Right lobe of liver (tissue), 6 donors: ENCODE measurements at places on chromosomes 5 and 9. TPM values are rescaled to one million over a fixed set of nuclear protein-coding genes. Genes with fewer than 3 reads are reported as not detected.

The SCGB3A1 gene
- 3.3 TPM for total RNA-seq

GRCh38 chr5:77832938-77833337, 56.8 kb upstream of the TBCA start:
- no peaks in the 10 kb centered on the region for H3K36me3 ChIP-seq
- no peak for DNase-seq
- no peaks in the 10 kb centered on the region for H3K27me3 ChIP-seq
- H3K4me1 ChIP-seq: no peaks in the 10 kb centered on the region

DNA sequence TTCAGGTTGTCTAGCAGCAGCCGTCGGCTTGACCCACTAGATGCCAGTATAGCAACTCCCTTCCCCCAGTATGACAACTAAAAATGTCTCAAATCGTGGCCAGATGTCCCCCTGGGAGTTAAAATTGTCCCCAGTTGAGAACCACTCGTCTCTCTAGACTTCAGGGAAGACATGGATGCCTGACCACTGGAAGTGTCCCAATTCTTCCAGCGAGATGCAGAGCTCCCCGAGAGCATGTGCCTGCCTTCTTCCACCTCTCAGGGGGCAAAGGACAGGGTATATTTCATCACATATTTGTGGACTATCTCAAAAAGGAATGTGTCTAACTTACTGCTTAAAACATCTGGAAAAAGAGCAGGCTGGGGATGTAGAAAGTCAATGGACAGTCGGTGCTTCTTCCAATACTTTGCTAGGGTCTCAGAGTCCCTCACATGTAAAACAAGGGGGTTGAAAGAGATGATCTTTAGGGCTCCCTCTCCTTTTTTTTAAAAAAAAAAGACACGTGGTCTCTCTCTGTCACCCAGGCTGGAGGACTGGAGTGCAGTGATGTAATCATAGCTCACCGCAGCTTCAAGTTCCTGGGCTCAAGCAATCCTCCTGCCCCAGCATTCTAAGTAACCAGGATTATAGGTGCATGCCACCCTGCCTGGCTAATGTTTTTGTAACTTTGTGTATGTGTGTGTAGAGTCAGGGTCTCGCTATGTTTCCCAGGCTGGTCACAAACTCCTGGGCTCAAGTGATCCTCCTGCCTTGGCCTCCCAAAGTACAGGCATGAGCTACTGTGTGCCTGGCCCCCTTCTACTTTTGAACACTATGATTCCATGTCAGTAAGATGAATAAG, 190.6 kb downstream of the DAB2IP start:
- H3K36me3 ChIP-seq: no peaks in the 10 kb centered on the region
- H3K27me3 ChIP-seq: no peaks in the 10 kb centered on the region
- DNase-seq: peak; percentile 9
- no peak overlapping the region for H3K27ac ChIP-seq
- no peaks in the 10 kb centered on the region for H3K4me1 ChIP-seq

- no peak for DNase-seq
- H3K27ac ChIP-seq: no peak overlapping the region
- no peaks in the 10 kb centered on the region for H3K36me3 ChIP-seq
- H3K27me3 ChIP-seq: no peaks in the 10 kb centered on the region
Measured at GRCh38 chr5:10214041-10214440, 35.6 kb downstream of the ATPSCKMT start.

DNA sequence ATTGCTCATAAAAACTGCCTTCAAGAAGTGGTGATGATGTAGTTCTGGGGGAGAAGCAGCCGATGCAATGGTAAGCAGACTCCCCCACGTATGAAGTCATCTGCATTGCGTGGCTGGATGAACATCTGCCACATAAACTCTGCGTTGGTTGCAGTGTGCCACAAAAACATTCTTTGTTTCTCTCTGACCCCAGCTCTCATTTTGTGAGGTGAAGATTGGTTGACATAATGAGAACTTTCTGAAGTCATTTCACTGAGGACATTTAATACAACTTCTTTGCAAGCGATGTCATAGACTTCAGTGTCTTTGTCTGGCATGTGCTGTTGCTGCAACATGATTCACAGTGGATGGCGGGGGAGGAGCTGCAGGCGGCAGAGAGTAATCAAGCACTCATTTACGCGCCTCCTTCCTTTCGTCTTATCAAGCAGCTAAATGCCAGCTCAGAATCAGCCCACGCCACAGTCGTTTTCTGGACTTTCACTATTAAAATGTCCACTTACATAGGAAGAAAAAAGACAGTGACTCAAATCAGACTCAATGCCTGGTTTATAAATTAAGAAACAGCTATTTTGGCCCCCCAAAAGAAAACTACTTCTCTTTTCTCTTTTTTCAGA, 91.5 kb upstream of the NFIL3 start:
- H3K27ac ChIP-seq: no peak overlapping the region
- H3K27me3 ChIP-seq: no peaks in the 10 kb centered on the region
- H3K4me3 ChIP-seq: no peak overlapping the region
- no peak for DNase-seq
- H3K36me3 ChIP-seq: no peaks in the 10 kb centered on the region
- no peaks in the 10 kb centered on the region for H3K4me1 ChIP-seq

The SPATA31D4 gene
- not detected for total RNA-seq

The SLC6A19 gene
- total RNA-seq: 0.44 TPM

DNA sequence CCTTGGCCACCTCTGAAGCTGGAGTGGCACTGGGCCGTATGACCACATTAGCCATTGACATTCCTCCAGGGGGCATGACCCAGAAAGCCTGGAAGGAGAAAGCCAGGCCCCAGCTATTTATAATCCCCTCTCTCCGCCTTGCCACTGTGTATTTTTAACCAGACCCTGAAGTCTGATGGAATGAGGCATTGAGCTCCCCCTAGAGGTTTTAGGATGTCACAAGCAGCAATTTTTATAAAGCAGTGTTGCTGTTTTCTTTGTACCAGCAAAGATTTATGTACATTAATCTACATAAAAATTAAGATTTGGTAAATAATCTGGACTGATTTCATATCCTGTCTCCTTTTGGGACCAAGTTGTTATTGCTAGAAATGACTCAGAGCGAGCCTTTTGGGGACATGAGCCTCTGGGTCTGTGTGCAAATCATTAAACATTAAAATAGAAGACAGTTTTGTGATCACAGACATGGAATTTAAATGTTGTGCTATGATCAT, 127.1 kb downstream of the TRIO start:
- H3K27me3 ChIP-seq: no peaks in the 10 kb centered on the region
- H3K4me3 ChIP-seq: no peak overlapping the region
- DNase-seq: no peak
- H3K4me1 ChIP-seq: no peaks in the 10 kb centered on the region
- no peaks in the 10 kb centered on the region for H3K36me3 ChIP-seq

The C9orf153 gene
- 0.37 TPM for total RNA-seq
